ENCODE measurements at places on chromosomes 1 and 21.

DNA sequence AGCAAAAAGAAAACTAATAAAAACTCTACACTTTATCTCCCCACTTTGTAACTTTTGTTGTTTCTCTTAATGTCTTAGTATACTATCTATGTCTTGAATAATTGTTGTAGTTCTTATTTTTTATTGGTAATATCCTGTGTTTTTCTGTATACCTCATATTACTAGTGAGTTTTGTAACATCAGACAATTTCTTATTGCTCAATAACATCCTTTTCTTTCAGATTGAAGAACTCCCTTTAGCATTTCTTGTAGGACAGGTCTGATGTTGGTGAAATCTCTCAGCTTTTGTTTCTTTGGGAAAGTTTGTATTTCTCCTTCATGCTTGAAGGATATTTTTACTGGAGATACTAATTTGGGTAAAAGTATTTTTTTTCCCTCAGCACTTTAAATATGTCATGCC lies 79.8 kb upstream of the LRRC8B start:
- no peak for DNase-seq

GRCh38 chr1:228684607-228685006 lies 50.7 kb upstream of the RHOU start:
- DNase-seq = no peak

- peak; percentile 96 for DNase-seq
Measured at GRCh38 chr1:23825076-23825761, at the start of gene HMGCL. HMGCL (minus strand) TSS chr1:23825429; CDS start chr1:23825415, 14 bp downstream.

DNA sequence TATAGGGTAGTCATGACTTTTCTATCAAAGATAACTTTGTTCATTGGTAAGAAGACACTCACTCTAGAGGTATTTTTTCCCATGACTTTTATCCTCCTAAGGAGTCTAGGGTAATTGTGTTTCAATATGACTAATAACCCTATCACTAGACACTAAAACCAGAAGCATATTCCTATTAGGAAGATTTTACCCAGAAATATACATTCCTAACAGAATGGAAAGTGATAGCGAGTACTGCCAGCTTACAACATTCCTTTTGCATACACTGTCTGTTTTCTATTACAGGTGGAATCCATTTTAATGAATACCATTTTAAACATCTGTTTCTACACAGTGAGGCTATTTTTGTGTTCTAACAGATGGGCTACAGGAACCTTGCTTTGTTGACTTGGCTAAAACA lies 31.4 kb upstream of the C1orf185 start:
- DNase-seq = no peak

DNA sequence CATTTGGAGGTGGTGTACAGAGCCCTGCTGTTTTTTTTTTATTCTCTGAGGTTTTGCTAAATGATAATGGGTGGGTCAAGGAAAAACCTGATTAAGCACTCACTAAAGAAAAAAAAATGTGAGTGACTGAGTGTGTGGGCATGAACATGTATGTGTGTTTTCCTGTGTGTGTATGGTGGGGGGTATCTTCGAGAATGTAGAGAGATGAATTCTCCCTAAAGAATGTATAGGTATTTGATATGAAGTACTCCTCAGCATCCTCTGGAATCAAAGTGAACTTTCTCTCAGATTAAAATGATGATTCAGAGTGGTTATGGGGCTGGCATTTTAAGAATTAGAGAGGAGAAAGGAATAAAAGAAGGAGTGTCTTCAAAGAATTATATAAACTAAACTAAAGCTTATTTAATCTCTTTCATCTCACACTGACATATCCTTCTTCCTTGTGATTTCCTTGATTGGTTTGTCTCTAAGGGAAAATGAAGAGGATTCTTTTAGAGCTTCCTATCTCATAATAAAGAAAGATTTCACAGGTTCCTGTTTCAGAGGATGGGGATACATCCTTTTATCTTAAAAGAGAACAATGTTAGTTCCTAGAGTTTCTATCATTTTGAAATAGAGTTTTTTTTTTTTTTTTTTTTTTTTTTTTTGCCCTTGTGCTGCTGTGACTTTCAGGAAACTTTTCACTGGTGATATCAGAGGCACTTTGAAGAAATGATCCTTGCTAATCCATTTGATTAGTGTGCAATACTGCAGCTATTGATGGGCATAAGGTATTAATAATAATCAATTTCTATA lies 23.9 kb downstream of the S1PR1 start:
- DNase-seq = no peak

- DNase-seq = no peak
Measured at GRCh38 chr1:2428490-2428889, 16.1 kb upstream of the PEX10 start.

- no peak for DNase-seq
Measured at GRCh38 chr1:192615055-192615454, 20.9 kb upstream of the RGS13 start.

DNA sequence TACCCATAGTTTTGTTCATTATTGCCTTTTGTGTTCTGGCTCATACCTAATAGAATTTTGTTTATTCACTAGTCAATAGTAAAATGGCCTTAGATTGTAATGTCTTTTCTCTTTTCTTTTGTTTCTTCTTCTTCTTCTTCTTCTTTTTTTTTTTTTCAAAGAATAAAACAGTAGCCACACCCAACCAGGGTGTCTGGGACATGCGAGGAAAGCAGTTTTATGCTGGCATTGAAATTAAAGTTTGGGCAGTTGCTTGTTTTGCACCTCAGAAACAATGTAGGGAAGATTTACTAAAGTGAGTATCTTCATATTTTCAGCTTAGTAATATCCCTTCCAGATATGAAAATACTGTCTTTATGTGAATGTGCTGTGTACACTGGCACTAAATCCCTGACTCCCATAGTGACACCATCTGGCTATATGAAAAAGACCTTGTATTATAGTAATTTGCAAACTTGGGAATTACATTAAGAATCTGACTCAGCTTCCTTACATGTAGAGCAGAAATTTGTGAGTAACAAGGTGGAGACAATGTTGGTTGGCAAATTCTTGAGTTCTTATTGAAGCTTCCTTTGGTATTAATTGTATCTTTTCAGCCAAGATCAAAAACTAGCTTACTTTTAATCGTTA lies 24.6 kb downstream of the AGO4 start:
- DNase-seq = no peak

DNA sequence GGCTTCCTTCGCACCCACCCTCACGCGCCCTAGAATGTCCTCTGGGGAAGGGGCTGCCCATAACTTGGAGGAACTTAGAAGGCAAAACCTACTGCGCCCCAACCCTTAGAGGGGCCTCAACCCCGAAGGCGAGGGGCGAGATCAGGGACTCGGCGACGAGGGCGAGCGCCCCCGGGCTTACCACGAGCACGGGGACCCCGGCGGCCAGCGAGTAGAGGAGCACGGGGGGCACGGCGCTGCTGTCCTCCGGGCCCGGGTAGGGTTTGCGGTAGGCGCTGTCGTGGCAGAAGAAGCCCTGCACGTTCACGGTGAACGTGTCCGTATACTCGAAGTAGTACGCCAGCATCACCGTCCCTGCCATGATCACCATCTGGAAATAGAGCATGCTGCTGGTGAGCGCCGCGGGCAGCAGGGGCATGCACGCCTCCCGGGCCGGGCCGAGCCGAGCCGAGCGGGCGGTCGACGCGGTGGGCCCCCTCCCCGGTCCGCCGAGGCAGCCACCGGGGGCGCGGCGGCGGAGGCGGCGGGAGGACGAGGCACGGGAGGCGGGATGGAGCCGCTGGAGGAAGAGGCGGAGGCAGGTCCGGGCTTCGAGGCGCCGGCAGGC lies 304 bp downstream of the PLPPR5 start:
- peak; percentile 51 for DNase-seq

GRCh38 chr1:159011751-159012150 lies 2.0 kb downstream of the IFI16 start:
- no peak for DNase-seq

Data from right hindlimb (tissue), 1 donor.